Activated CD8-positive, alpha-beta T cell treated with anti-CD3 and anti-CD28 coated beads, Interleukin-2, amount 10 ng/mL, durations not matched to agents 7 days and 5 days (primary cell): ENCODE measurements at places on chromosomes 11 and 22. TPM values are rescaled to one million over a fixed set of nuclear protein-coding genes. Genes with fewer than 3 reads are reported as not detected.

Gene SLC22A8
- not detected for total RNA-seq

Gene NTM
- not detected for total RNA-seq

Gene CACNA1I
- 0.60 TPM for total RNA-seq

Gene CLP1
- 18.9 TPM for total RNA-seq

DNA sequence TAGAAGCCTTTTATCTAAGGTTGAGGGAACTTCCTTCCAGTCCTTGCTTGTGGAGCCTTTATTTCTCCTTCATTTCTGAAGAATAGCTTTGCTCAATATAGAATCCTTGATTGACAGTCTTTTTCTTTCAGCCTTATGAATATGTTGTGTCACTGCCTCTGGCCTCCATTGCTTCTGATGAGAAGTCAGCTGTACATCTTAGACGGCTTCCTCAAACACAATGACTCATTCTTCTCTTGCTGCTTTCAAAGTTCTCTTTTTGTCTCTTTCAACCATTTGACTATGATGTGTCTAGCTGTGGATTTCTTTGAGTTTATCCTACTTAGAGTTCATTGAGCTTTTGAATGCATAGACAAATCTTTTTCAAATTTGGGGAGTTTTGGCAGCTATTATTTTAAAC lies 893.2 kb downstream of the BRD1 start:
- no peak overlapping the region for H3K4me3 ChIP-seq
- H3K36me3 ChIP-seq, result no peaks in the 10 kb centered on the region
- DNase-seq, result no peak
- no peaks in the 10 kb centered on the region for H3K4me1 ChIP-seq

- H3K4me1 ChIP-seq, result peaks cover 30% of the 10 kb centered on the region
- peaks cover 1% of the 10 kb centered on the region for H3K36me3 ChIP-seq
- peaks cover 30% of the 10 kb centered on the region for H3K27me3 ChIP-seq
- no peak for DNase-seq
- H3K27ac ChIP-seq, result no peak overlapping the region
- H3K4me3 ChIP-seq, result no peak overlapping the region
These were observed 39.4 kb downstream of the TRMU start for GRCh38 chr22:46374663-46375474.
